ENCODE measurements at places on chromosomes 5 and 9.

GRCh38 chr9:135035781-135036760 is 51.4 kb upstream of the OLFM1 start:
- no peak for DNase-seq

- DNase-seq, result no peak
These were observed 206.2 kb downstream of the NR3C1 start for GRCh38 chr5:143197260-143197656.

DNA sequence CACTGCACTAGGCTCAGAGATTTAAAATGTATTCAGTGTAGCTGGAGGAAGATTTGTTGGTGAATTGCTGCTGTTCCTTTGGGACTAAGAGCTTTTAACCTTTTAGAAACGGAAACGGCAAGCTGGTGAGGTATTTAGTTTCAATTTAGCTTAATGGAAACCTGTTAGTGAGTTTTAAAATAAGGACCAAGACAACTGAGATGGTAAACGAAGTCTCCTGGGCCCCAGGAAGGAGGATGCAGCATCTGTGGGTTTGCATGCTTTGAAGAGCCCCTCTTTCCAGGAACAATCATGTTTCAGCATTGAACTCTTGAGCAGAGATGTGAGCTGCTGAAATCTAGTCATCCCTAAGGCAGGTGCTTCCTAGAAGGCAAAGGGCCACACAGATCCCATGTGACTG is 16.5 kb downstream of the DNAI1 start:
- no peak for DNase-seq

- peak; percentile 75 for DNase-seq
These were observed 37.7 kb downstream of the LAMC3 start for GRCh38 chr9:131046581-131047202.

DNA sequence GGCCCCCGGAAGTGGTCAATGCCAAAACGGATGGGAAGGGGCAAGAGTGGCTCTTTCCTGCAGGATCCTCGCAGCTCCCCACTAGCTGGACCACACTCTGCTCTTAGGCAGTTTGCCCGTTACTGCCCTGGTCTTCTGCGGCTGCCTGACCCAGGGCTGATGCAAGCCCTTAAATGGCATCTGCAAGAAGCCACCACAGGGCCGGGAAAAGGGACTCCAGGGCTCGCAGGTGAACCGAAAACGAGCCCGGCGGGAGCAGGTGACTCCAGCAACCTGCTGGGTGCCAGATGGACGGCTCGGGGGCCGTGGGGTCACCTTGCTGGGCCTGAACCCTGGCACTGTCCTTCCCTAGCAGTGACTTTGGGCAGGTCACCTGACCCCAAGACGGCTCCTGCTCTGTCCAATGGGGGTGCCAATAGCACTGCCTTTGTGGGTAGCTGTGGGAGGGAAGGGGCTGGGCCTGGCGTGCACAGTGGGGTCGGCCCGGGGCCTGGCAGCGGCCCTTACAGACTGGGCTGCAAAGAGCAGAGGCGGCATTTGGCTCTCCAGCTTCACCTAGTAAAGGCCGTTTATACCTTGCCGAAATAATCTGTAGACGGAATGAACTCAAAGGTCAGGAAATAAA is 1.3 kb downstream of the TMEM250 start:
- peak; percentile 18 for DNase-seq

DNA sequence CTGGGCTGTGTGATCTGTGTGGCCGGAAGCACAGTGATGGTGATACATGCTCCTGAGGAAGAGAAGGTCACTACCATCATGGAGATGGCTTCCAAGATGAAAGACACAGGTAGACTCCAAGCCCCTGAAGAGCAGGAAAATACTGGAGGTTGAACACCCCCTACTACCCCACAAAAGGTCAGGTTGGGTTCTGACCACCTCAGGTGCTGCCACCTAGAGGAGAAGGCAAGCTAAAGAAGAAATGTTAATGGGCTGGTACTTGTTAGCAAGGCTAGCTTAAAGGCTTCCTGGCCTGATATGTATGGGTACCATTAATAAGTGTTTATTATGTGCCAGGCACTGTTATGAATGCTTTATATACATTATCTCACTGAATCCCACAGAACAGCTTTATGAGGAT is 11.7 kb downstream of the NIPAL4 start:
- peak; percentile 18 for DNase-seq

GRCh38 chr5:106451998-106452397 is 1218.7 kb downstream of the EFNA5 start:
- no peak for DNase-seq
